Stimulated activated CD4-positive, alpha-beta T cell treated with anti-CD3 and anti-CD28 coated beads, Interleukin-12 subunit alpha, Interleukin-12 subunit beta, amount 100 ng/mL, for 4 hours (primary cell): ENCODE measurements at places on chromosomes 2 and 18.

DNA sequence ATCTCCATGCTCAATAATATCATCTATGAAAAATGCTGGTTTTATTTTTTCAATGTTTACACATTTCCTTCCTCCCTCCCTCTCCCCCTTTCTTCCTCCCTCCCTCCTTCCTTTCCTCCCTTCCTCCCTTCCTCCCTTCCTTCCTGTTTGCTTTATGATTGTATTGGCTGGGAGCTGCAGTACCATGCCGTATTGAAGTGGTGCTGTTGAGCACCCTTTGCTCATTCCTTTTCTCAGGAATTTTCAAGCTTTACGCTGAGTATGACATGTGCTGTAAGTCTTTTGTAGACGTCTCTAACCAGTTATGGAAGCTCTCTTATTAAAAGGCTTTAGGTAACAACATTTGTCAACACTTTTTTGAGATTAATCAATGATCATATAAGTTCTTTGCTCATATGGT, 100.4 kb downstream of the SNTG2 start:
- DNase-seq: no peak

DNA sequence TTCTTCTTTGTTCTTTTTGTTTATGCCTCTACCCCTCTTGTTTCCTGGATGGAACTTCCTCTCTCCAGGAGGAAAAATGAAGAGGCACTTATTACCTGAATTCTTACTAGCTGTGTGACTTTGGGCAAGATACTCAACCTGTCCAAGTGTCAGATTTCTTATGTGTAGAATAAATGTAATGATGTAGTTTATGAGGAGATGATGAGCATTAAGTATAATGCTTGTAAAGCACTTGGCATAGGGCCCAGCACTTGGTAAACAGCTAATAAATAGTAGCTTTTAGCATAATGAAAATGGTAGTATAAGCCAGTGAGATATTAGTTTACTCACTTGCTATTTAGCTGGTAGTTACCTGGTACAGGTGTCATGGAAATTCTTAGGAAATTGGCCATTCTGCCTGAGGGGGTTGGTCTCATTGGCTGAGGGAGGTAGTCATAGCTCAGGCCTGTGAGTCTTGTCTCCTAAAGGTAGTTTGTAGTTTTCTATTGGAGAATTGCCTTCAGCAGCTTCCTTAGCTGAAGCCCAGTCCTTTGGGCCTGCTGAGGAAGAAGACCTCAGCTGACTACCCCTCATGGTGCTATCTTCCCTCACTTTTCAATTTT, 133.4 kb upstream of the NABP1 start:
- no peak for DNase-seq

DNA sequence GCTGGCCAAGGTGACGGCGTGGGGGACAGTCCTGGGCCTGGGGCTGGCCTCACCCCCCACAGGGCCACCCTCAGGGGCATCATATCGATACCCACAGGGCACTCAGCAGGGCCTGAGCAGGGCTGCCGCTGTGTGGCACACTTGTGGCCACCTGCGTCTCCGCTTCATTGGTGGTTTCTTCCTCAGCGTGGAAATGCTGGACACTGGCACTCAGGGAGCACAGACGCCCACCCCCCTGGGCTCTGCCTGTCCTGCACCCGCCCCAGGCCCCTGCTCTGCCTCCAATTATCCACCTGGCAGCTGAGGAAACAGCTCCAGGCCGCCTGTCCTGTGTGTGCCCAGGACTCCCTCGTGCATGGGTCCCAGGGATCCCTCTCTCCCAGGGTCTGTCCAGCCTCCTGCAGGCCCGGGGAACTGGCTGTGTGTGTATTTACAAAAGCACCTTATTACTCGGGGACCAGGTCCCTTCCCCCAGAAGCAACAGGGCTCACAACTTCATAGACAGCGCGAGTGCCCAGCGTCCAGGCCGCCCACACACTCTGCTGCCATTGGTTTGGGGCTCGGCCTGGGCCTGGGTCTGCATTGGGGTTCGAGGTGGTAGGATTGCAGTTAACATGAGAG, 13.1 kb downstream of the CROCC2 start:
- DNase-seq: no peak

DNA sequence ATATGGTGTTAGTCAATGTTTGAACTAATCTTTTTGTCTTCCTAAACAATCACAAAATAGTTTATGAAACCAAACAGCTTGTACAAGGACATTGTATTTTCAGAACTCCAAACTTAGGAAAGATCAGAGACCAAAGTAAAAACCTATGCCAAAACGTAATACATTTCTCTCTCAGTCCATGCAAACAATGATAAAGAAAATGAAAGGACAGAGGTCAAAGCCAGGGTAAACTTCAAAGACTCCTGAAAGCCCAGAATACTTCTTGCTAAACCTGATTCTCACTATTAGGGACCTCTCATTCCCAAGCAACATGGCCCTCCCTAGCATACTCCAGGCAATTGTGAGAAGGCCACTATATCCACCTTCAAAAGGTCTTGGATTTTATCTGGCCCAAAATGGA, 105.1 kb upstream of the GALNT5 start:
- no peak for DNase-seq

DNA sequence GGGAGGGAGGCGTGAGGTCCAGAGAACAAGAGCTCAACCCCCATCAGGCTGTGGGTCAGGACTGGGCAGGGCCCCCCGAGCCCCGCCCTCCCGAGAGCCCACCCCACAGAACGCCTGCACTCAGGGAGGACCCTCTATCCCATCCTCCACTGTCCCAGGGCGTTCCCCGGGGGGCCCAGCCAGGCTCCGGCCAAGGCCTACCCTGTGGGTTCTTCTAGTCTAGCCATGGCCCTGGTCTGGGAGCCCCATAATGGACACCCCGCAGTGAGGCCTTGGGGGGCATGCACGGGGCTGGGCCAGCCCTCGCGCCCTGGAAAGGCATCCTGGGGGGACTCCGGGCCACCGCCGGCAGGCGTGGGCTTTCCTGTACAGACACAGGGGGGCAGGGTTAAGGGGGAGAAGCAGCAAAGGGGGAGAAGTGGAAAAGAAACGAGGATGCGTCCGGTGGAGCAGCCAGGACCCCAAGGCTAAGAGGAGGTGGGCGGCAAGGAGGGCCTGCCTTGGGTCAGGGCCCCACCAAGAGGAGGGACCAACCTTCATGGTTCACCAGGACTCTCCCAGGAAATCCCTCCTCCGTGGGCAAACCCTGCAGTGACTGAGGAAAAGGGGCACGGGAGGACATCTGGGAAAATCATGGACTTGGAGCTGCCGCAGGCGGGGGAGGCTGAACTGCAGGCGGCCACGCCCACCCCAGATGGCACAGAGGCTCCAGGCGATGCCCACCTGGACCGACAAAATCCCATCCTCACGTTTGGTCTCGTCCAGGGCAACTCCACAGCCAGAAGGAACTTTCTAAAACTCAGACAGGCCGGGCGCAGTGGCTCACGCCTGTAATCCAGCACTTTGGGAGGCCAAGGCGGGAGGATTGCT, 2.7 kb upstream of the CROCC2 start:
- no peak for DNase-seq

DNA sequence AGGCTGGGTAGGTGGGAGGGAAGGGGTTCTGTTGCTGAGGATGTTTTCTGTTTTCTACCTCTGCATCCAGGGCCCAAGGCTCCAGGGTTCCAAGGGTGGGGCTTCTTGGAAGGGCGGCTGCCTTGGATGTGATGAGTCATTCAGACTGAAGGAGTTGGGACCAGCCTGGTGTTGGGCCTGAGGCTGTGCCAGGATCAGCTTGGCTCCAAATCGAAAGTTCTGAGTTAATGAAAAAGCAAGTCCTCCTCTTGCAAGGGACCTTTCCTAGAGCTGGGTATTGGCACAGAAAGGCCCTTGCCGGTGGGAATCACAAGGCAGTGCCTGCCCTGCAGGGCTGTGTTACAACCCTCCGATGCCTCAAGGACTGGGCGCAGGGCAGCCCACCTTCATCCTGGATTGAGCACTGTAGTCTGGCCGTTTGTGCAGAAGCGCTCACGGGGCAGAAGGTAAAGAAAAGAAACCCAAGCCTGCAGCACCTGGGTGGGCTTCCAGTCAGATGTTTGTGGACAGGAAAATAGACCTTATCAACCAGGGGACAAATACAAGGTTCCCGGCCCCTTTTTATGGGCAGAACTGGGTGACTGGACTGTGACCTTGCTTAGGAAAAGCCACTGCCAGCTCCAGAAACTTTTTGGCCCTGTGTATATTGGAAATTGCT, 52.5 kb upstream of the MCFD2 start:
- DNase-seq: no peak

- no peak for DNase-seq
Measured at GRCh38 chr2:96923201-96923600, 53.3 kb upstream of the SEMA4C start.

DNA sequence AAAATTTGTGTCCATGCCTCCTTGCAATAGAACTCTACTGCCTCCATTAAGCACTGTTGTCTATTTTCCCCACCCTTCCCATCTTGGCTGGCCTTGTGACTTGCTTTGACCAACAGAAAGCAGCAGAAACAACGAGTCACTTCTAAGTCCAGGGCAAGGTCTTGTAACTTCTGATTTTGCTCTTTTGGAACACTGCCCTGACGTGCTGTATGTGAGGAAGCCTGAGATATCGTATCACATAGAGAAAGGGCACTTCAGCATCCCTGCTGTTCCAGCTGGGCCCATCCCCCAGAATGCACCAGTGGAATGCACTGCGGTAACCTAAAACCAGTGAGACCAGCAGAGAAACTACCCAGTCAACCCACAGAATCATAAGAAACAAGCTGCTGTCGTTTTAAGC, 28.1 kb downstream of the NCKAP1 start:
- DNase-seq: no peak
